ENCODE measurements at places on chromosomes 1 and 21.

DNA sequence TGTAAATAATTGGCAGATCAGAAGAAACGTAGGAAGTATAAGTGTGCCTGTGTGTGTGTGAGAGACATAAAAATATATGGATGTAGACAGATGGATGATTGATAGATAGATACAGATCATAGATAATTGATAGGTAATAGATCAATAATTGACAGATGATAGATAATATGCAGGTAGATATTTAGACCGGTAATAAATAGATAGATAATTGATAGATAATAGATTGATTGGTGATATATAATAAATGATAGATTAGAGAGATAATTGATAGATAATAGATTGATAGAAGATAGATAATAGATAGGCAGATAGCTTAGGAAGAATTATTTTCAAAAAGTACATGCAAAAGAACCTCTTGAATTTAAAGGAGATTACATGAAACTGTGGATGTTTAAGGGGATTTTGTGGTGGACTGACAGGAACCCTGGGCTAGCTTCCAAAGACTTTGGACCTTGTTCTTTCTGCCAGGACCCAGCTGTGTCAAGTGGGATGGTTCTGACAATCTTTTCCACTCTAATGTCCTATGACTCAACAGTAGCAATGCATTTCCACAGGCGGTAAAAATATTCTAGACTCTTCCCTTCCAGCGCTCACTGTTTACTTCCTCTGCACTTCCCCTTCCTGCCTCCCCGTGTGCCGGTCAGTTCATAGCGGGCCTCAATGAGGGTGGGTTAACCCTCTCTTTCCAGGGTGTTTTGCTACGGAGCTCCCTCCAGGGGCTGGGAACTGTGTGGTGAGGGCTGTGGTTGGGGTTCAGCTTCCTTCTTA, 39.4 kb downstream of the KCNJ15 start:
- no peak for DNase-seq

DNA sequence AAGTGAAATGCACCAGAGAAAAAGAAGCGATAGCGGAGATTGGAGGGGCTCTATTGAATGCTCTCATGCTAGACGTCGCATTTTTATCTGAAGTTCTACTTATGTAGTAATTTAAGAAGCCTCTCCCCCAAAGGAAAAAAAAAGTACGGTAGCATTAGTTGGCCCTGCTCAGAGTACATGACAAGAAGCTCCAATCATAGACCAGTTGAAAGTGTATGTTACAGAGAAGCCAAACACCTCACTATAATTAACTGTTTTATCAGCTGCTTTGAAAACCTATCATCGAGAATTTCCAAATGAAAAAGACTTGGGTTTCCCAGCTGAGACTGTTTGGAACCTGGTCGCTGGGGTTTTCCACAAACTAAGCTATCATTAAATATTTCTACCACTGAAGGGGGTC, 19.6 kb upstream of the OVAAL start:
- DNase-seq, result no peak

DNA sequence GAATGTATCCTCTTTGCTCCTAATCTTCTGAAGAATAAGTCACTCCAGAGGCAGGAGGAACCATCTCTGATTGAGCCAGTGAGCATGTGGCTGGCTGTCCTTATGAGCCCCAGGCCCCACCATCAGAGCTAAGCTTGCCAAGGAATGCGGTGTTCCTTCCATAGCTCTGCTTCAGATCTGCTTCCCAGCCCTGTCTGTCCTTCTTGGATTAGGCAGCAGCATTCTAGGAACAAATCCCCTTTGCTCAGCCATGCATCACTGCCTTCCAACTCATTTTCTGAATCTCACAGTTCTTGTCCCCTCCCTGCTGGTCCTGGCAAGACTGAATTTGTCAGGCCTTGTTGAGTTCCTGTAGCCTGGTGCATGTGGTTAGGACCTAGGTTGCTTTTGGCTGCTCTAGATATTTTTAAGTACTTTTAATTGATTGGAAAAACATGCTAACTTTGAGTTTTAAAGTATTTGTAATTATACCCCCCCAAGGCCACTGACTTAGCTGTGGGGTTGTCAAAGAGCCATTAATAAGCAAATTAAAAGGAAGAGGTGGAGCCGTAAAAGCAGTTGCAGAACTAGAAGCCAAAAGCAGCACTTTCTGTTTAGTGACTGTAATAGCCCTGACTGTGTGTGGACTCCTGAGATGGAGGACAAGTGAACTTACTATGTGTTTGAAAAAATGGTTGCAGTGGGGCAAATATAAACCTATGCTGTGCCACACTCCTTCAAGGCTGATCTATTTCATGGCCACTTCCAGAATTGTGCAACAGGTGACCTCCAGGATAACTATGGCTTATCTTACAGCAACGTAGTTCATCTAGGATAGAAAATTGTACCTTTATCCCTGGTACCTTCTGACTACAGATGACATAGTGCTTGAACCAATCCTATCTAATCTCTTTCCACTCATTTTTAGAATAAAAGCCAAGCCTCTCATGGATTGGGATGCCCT, 61.3 kb upstream of the BACH1 start:
- DNase-seq, result no peak

DNA sequence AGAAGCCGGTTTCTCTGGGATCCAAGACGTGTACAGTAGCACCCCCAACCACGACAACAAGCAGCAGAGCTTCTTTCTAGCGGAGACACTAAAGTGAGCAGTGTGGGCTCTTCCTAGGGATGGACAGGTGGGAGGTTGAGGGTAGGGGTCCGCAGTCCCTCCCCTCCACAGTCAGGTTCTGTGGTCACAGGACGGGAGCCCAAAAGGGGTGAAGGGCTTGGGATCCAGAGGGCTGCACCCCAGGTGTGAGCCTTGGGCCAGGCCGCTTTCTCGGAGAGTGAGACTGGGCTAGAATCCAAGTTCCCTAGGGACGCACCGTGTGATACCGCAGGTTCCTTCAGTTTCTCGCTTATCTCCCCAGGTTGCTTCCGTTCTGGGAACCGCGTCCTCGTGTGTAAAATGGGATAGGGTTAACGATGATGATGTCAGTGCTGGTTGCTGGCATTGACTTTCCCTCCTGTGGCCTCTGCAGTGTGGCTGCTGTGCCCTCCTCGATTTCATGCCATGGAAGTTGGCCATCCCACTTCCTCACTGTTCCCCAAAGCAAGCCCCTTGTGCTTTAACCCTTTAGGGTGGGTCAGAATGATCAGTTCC, 17.3 kb upstream of the SELENON start:
- no peak for DNase-seq

- DNase-seq, result no peak
Observed at GRCh38 chr1:179968284-179968993, 13.8 kb downstream of the CEP350 start.

- no peak for DNase-seq
Observed at GRCh38 chr21:27104846-27105431, 138.1 kb upstream of the ADAMTS5 start.

DNA sequence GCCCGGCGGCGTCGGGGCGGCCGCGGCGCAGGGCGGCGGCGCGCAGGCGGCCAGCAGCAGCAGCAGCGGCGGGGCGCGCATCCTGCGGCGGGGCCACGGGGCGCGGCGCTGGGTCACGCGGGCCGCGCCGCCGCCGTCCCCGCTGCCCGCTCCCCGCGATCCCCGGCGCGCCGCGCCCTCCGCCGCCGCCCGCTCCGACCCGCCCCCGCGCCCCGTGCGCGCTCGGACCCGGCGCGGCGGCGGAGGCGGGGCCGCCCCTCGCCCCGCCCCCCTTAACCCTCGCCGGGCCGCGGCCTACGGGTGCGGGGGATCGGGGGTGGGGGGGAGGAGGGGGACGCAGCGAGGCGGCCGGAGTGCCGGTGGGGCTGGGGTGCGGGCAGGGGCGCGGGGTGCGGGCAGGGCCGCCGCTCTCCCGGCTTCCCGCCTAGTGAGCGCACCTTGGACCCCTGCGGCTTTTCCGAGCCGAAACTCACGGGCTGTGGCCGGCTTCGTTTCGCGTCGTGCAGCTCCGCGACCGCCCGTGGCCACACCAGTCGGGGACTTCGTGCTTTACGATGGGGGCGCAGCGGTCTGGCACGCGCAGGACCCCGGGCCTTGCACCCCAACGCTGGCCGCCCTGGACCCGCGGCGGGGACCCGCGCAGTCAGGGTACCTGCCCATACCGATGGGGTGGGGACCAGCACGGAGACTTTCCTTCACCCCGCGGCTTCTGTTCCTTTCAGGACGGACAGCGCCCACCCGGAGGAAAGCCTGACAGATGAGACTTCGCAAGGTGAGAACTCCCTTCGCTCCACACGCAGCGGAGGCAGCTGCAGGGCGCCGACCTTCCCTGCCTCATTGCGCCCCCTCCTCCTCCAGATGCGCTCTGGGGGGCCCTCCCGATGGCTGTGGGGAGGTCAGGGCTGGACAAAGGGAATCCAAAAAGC, at the start of gene FNDC10:
Gene FNDC10 (minus strand): TSS at position 201 of the 926 bp plus-strand sequence. CDS start 120 bp downstream, at position 81.
- DNase-seq, result no peak

GRCh38 chr1:22289307-22289995, 146.6 kb upstream of the WNT4 start:
- DNase-seq, result no peak

DNA sequence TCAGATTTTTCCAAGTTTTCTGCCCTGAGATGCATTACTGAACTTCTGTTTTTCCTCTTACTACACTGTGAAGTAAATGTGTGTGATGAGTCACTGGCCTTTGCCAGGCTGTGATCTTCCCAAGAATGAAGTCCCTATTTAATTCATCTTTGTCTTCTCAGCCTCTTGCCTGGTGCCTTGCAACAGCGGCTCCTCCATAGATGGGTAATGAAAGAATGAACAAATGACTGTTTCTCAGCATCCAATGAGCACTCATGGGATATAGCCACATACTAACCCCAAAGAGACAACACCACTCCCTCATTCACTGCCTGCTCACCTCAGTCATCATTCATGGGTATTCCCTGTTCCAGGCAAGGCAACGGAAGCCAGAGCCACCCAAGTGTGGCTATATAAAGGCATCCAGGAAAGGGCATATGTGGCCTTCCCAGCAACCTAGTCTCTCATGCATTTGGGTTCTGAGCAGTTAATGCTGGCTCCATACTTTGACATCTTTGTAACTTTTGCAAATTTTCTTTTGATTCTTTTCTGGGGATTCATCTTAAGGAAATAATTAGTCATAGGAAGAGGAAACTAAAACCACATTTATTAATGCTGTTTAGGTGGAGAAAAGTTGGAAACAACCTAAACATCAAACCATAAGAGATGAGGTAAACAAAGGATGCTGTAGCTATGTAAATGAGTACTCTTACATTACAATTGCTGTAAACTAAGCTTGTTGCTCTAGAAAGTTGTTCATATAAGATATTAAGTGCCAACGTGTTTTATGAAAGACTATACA, 71.9 kb downstream of the HIVEP3 start:
- DNase-seq, result no peak

GRCh38 chr1:35657851-35658250, 16.5 kb upstream of the PSMB2 start:
- no peak for DNase-seq

DNA sequence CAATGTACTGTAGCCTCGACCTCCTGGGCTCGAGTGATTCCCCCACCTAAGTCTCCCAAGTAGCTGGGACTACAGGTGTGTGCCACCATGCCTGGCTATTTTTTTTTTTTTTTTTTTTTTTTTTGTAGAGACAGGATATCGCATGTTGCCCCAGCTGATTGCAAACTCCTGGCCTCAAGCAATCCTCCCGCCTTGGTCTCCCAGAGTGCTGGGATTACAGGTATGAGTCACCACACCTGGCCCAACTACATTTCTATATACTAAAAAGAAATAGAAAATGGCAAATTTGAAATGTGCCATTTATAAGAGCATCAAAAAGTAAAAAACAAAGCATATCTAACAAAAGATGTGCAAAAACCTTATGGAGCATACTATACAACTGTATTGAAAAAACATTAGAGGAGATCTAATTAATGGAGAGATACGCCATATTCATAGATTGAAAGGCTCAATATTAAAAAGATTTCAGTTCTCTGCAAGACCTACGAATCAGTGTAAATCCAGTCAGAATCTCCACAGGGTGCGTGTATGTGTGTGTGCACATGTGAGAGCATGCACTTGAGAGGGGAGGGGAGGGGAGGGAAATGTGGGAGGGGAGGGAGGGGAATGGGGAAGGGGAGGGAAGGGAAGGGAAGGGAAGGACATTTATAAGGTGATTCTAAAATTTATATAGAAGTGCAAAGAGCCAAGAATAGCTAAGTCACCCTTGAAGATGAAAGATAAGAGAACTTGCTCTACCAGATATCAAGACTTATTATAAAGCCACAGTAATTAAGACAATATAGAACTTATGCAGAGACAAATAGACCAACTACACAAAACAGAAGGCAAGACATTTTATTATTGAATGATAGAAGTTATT, 15.5 kb upstream of the PADI4 start:
- no peak for DNase-seq

DNA sequence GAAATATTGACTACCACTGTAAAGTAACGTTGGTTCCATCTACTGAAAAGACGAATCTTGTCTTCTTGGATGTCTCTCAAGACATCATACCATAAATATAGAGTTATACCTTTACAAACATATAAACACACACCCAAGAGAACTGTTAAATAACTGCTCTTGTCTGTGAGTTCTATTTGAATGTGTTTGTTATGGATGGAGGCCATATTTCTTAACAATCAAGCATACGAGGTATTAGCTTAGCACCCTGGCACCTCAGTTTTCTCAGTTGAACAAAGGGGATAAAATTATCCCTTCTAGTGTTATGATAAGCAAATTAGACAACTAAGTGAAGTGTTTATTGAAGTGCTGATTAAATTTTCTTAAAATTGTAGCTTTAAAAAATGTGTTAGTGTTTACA, 336.6 kb upstream of the ZRANB2 start:
- DNase-seq, result no peak

DNA sequence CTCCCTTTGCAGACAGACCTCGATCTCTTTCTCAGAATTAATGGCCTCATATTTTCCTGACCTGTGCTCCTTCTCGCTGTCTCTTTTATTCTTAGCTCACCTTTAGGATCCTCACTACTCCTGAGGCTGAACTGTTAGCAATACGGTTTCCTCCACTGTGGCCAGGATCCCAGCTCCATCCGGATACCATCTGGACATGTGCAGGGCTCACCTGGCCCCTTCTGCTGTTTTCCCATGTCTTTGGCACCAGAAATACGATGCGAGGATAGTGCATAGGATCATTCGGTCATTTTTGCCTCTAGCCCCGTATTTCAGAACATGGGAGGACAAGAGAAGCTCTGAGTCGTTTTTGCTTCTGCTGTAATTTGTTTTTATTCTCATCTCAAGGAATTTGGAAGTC, 108.5 kb upstream of the KIF26B start:
- no peak for DNase-seq

- DNase-seq, result no peak
Observed at GRCh38 chr1:206047271-206047670, 5.7 kb upstream of the RHEX start.

DNA sequence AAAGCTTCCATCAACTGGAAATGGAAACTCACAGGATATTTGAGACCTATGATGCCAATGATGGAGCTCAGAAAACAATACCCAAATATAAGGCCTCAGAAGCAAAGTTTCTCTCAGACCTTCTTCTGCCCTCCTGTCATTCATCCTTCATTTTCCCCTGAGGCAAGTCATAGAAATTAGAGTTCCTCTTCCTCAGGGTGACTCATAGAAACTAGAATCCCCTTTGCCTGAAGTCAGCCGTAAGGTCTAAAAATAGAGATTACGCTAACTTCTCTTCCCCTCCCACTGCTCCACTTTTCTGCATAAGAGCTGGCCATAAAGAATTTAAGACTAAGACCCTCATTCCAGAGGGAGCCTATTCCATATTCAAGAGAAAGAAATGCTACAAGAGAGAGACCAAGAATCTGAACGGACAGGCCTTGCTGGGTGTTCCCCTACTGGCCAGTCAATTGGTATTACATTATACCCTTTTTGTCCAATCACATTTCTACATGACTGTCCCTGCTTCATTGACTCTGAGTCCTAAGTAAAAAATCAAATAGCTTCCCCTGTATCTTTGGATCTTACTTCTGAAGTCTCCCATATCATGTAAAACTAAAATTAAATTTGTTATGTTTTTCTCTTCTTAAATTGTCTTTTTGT, 994.9 kb downstream of the ADGRL2 start:
- DNase-seq, result no peak

GRCh38 chr1:16440131-16440469, 424 bp upstream of the NECAP2 start:
- no peak for DNase-seq

Data from globus pallidus (tissue), 1 donor.